Central memory CD4-positive, alpha-beta T cell (primary cell): ENCODE measurements at places on chromosomes 16 and 17.

DNA sequence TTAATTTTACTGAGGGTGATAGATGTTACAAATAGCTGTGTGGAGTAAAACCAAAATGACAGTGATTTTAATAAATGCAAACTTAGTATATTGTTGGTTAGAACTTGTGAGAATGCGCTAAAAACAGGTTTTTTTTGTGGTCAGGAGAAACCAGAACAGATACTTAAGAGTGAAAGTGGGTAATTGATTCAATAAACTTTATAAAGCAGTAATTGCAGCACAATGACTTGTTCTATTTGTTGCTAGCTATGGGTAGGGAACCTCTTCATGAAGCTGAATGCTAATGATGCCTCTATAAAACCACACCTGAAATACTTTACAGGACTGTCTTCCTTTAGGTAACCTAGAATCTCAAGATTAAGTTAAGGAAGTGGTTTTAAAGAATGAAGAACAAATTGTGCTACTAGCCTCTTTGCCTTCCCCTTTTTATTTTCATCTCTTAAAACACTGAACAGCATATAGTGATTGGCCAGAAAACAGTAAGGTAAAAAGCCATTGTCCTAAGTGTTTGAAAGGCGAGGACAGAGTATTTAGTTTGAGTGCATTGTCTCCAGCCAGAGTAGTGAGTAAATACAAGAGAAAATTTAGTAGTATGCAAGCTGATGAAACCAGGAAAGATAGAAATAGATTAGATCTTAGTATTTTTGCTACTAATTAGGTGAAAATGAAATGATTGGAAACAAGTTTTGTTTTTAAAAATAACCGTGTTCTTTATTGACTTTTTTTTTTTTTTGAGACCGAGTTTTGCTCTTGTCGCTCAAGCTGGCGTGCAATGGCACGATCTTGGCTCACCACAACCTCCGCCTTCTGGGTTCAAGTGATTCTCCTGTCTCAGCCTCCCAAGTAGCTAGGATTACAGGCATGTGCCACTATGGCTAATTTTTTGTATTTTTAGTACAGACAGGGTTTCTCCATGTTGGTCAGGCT is 6.0 kb downstream of the GGNBP2 start:
- DNase-seq, result peak; percentile 44

DNA sequence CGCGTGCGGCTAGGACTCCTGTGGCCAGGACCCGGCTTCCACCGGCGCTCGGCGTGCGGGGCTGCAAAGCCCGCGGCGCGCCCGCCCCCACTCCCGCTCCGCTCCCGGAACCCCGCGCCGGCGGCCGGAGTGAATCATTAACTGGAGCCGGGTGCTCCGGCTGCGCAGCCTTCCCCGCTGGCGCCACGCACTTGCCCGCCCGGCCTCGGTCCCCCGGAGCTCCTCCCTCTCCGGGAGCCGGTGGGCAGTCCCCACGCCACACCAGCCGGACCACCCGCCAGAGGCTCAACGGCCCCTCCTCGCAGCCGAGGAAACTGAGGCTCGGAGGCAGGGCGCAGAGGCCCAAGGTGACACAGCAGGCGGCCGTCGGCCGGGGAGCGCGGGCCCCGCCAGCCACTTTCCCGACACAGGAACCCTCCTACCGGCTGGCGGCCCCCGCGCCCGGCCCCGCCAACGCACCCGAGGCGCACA is 580 bp downstream of the BCAR1 start:
- no peak for DNase-seq

GRCh38 chr16:56270828-56271227 is 79.5 kb downstream of the GNAO1 start:
- DNase-seq, result no peak

- no peak for DNase-seq
Measured at GRCh38 chr16:54359081-54359480, 72.5 kb upstream of the IRX3 start.

- no peak for DNase-seq
Measured at GRCh38 chr17:37067555-37068111, 118.9 kb downstream of the AATF start.

GRCh38 chr17:14792746-14793145 is 472.4 kb downstream of the PMP22 start:
- no peak for DNase-seq

DNA sequence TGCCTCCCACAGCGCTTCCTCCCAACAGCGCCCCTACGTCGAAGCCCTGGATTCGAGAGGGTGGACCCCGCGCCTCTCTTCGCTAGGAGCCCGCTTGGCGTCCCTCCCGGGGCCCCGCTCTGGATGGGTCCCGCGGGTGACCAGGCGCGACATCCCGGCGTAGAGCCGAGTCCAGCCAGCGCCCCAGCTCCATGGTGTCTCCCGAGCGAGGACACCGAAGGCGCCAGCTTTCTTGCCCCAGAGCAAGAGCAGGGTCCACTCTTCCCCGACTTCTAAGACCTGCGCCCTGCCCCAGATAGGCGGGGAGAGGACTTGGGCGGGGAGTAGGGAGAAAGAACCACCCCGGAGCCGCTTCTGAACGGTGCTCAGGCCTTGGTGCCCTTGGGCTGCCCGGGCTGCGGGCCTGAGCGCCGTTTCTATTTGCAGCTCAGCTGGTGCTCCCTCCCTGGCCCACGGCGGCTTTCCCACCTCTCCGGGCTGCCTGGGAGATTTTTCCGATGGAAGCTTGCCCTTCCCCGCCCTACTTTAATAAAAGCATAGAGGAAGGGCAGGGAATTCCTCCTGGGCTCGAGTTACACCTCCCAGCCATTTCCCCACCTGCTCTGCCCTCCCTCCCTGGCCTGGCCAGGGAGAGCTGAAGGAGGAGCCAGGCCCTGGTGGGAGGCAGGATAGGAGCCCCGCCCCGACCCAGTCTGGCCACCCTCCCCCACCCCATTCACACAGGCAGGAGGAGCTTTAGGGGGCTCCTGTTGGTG is 1.8 kb downstream of the MMP15 start:
- no peak for DNase-seq

- DNase-seq, result peak; percentile 63
Measured at GRCh38 chr16:1771188-1771863, at the start of gene NME3. Gene NME3, minus strand, starts transcription at chr16:1771543. Its CDS starts 9 bp downstream, at chr16:1771534.

- DNase-seq, result no peak
Measured at GRCh38 chr16:82360024-82360783, 190.2 kb upstream of the MPHOSPH6 start.

DNA sequence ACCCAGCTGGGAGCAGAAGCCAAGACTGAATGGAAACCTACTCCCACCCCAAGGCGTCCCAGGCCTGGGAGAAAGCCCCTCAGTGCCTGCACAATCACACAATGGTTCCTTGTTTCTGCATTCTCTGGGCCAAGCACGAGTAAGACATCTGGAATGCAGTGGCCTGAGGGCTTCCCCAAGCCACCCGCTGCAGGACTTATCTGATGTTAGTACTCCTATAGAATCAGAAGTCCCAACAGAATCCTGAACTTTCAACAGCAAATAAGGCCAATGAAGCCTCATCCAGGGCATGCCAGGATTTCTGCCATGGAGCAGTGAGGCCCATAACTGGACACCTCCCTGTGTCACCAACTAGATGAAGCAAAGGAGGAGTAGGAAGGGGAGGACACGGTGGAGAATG is 28.6 kb downstream of the MYO18A start:
- DNase-seq, result no peak

- no peak for DNase-seq
Measured at GRCh38 chr16:2022723-2023091, 3.1 kb downstream of the NPW start.

GRCh38 chr16:6038941-6039645 is 941.5 kb upstream of the EEF2KMT start:
- no peak for DNase-seq

- peak; percentile 53 for DNase-seq
Measured at GRCh38 chr17:32350666-32351418, 885 bp downstream of the ZNF207 start.

- DNase-seq, result no peak
Measured at GRCh38 chr16:49936791-49937190, 80.9 kb upstream of the ZNF423 start.
